ENCODE measurements at places on chromosomes 1 and 21.
A peak's percentile ranks its signal among the peaks of the same experiment; 100 is the strongest.

- no peak for DNase-seq
Measured at GRCh38 chr1:100380635-100381034, 28.3 kb downstream of the CDC14A start.

- DNase-seq = no peak
Measured at GRCh38 chr1:109392037-109392787, 5.5 kb downstream of the SORT1 start.

- DNase-seq = peak; percentile 68
Measured at GRCh38 chr1:160623227-160623633, 23.6 kb downstream of the SLAMF1 start.

GRCh38 chr1:2786329-2787162 lies 14.9 kb downstream of the TTC34 start:
- peak; percentile 80 for DNase-seq

- no peak for DNase-seq
Measured at GRCh38 chr1:73104749-73105148, 822.4 kb upstream of the NEGR1 start.
